ENCODE measurements at places on chromosomes 1 and 21.
A peak's percentile ranks its signal among the peaks of the same experiment; 100 is the strongest.

GRCh38 chr1:109283748-109284600, 1.0 kb upstream of the PSRC1 start:
- DNase-seq, result no peak

DNA sequence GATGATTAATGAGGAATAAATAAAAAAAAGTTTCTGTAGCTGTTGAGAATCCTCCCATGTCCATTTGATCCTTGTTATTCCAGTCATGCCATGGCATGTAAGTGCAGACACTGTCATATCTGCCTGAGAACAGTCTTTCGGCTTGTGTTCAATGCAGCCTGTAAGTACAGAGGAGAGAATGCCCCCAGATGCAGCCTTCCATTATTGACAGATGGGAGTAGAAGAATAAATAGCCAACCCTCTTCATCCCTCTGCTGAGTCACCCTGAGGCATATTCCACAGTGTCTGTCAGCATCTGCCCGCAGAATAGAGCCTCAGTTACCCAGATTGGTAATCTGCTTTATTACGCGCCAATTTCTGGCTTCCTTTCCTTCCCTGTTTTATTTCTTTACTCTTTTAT, 139.4 kb downstream of the LRRC7 start:
- no peak for DNase-seq

- no peak for DNase-seq
These were observed 6.8 kb downstream of the PKNOX1 start for GRCh38 chr21:42981214-42981523.

- DNase-seq, result no peak
These were observed 16.3 kb downstream of the TAL1 start for GRCh38 chr1:47215713-47216112.

DNA sequence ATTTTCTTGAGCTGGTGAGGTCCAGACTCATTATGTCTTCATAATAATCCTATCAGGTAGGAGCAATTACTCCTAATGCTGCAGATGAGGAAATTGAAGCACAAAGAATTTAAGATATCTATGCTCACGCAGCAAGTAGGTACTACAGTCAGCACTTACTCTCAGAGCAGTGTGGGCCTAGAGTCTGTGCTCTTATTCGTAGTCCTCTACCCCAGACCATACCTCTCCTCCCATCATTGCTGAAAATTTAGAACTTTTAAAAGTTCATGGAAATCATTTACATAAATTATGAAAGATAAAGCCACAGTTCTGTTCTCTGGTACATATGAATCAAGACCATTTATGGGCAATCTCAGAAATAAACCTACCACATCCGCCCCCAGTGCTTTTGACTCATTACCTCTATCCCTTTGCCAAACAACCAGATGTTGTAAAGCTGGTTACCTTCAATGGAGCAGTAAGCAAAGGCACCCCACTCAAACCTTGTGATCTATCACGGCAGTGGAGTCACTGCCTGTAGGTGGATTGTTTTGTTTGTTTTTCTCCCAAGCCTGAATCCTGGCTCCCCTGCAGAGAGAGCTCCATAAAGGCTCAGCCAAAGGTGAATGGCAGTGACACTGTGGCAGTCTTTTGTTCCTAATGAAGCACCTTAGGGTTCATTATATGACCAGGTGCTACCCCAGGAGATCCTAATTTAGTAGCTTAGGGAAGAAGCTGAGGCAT, 20.9 kb upstream of the MAN1A2 start:
- DNase-seq, result no peak

- DNase-seq, result no peak
These were observed 83.1 kb upstream of the WNT4 start for GRCh38 chr1:22225858-22226589.

DNA sequence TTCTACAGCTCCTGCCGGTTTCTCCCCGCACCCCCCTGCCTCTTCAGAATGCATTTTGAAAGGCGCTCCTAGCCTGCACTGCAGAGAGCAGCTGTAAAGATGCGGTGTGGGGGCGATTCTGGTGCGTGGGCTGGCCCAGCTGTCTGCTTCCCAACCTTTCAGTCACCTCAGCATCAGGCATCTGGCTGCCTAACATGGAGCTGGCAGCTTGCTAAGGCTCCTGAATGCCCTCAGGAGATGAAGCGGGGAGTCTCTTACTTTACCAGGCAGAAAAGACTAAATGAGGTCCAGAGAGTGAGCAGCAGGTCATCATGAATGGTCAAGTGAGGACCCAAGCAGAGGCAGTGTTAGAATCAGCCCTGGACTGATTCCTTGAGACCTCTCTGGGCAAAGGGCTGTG, 8.7 kb downstream of the IER5 start:
- no peak for DNase-seq

- peak; percentile 79 for DNase-seq
These were observed 105.9 kb upstream of the HNRNPU start for GRCh38 chr1:244970236-244970743.

DNA sequence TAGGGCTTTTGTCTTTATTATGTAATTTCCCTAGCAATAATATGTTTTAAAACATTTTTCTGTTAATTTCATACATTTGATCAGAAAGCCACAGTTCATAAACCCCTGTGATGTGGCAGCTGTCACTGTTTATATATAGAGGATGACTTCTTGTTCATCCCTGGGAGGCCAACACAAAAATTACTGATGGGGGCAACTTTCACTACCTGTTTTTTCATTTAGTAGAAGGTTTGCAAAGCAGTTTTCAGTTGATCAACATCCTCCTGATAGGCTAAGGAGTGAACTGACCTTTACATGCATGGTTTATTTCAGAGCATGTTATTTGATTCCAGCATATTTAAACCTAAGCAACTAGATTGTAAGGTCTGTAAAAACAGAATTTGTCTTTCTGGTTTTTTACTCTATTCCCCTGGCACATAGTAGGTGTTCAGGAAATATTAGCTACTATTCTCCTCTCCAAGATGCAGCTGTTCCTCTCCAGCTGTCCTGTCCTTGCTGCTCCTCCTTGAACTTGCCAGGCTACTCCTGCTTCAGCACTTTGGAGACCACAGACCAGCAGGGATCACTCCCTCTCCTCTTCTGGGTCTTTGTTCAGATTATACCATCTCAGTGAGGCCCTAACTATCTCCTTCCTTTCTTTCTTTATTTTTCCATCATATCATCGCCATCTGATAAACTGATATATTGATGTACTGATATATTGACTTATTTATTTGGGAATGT, 54.7 kb downstream of the ROR1 start:
- DNase-seq, result no peak

GRCh38 chr1:179007233-179007632, 18.5 kb upstream of the FAM20B start:
- no peak for DNase-seq

DNA sequence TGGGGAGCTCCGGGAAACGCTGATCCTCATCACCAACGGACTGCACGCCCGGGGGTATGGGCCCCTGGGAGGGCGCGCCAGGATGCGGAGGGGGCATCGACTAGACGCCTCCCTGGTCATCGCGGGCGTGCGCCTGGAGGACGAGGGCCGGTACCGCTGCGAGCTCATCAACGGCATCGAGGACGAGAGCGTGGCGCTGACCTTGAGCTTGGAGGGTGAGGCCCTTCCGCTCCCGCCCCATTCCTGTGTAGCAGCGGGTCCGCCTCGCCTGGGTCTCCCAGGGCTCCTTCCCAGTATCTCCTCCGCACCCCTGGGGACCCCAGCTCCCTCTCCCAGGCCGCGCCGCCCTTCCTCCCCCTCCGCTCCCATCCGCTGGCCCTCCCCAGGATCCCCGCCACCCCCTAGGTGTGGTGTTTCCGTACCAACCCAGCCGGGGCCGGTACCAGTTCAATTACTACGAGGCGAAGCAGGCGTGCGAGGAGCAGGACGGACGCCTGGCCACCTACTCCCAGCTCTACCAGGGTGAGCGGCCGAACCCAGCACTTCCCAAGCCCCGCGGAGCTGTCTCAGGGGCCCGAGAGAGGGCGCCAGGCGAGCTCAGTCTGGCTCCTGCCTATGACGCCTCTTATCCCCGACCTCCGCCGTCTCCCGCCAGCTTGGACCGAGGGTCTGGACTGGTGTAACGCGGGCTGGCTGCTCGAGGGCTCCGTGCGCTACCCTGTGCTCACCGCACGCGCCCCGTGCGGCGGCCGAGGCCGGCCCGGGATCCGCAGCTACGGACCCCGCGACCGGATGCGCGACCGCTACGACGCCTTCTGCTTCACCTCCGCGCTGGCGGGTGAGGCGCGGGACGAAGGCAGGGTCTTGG, 5.0 kb downstream of the HAPLN2 start:
- peak; percentile 40 for DNase-seq

GRCh38 chr1:9128166-9128519, 759 bp downstream of the GPR157 start:
- DNase-seq, result no peak

- DNase-seq, result no peak
These were observed 168.4 kb downstream of the PCNX2 start for GRCh38 chr1:233127157-233127556.

- peak; percentile 51 for DNase-seq
These were observed 342.7 kb upstream of the NR5A2 start for GRCh38 chr1:199684686-199685273.

- DNase-seq, result no peak
These were observed 2.2 kb downstream of the PPP1R8 start for GRCh38 chr1:27832762-27833161.

DNA sequence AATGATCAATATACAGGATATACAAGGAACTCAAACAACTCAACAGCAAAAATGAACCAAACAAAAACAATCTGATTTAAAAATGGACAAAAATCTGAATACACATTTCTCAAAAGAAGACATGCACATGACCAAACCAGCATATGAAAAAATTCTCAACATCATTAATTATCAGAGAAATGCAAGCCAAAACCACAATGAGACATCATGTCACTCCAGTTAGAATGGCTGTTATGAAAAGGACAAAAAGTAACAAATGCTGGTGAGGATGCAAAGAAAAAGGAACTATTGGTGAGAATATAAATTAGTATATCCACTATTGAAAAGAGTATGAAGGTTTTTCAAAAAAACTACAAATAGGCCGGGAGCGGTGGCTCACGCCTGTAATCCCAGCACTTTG, 42.0 kb downstream of the FCRL3 start:
- no peak for DNase-seq

DNA sequence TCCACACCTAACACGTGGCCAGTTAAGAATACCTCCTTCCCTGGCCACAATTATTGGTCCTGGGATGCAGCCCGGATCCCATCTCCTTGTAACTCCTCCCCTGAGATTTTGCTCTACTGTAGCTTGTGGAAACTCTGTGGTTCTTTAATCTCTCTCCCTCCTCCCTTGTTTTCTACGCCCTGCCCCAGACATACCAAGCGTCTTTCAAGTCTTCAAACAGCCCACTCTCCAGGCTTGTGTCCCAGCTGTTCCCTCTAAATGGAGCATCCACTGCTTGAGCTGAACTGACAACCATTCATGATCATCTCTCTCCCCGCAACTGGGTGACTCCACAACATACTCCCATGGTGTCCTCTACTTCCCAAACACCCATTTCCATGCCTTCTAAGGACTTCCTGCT, 111.6 kb downstream of the SIPA1L2 start:
- no peak for DNase-seq

DNA sequence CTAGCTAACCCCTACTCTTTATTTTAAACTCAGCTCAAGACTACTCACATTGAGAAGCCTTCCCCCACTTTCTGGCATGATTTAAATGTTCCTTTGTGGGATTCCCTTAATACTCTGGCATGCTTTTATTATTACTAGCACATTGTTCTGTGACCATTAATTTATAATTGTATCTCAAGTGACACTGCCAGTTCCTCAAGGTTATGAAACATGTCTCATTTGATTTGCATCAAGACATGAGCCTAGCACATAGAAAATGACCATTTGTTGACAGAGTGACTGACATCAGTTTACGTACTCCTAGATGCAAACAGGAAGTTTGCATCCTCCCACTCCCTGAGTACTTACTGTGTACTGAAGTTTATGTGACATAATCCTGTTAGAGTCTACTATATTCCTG, 15.2 kb downstream of the RGS4 start:
- DNase-seq, result no peak

DNA sequence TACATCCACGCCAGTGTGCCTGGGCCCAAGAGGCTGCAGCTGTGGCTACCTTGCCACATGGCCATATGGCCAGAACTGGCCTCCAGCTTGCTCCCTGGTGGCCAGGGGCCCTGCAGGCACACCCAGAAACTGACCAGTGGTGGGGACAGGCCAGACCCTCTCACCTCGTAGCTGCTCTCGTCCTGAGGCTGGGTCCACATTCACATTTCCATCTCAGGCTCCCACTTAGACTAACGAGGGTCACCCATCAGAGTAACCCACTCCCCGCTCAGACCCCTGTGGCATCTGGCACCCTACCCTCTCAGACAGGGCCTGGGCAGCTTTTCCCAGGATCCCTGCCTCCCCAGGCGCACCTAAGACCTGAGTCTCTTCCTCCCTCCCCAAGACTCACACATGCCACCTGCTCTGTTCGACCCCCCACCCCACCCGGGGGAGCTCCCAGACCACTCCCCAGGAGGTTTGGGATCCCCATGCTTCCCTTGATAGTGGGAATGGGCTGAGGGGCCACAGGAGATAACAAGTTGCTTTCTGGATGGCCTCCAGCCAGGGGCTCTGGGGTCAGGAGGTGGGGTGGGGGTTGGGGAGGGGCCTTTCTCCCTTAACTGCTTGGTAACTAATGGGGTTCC, 21.3 kb upstream of the RNU1-4 start:
- no peak for DNase-seq

- no peak for DNase-seq
These were observed 15.4 kb downstream of the RABGAP1L start for GRCh38 chr1:174174461-174175329.

- DNase-seq, result no peak
These were observed 11.0 kb downstream of the DMRTB1 start for GRCh38 chr1:53470155-53470554.

GRCh38 chr1:58104960-58105359, 441.6 kb downstream of the OMA1 start:
- no peak for DNase-seq

DNA sequence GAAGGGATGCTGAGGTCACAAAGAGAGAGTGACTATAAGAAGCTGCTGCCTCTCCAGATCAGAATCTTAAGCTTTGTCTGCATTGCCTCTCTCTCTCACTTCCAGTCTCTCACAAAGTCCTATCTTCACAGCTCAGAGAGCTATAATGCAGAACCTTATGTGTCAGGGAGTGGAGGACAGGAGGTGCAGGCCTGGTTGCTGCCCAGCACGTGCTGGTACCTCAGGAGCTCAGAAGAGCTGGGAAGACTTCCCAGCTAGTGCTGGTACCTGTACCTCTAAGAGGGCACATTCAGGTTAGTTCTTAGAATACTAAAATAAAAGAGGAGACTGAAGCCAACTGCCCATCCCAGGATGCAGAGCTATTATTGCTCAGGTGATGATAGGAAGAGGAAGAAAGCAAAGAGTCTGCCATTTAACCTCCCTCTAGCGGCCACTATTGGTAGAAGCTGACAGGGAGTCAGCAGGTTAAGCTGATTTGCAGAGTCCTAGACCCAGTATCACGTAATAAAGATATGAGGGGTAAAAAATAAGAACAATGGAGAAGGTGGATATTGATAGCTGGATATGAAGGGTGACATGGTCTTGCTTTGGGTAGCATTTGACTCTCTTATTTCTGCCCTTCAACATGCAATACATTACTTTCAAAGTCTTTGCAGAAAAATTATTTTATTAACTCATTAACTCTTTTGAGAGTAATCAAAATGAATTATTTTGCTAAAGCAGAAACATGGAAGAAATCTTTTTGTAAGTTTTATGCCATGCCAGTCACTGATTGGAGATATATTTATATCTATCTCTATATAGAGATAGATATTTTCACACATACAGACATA, 138.1 kb upstream of the HMCN1 start:
- peak; percentile 10 for DNase-seq

Data from NCI-H2081 treated with DMSO at 0.1 percent for 48 hours (cell line).